ENCODE measurements at places on chromosomes 4 and X.

DNA sequence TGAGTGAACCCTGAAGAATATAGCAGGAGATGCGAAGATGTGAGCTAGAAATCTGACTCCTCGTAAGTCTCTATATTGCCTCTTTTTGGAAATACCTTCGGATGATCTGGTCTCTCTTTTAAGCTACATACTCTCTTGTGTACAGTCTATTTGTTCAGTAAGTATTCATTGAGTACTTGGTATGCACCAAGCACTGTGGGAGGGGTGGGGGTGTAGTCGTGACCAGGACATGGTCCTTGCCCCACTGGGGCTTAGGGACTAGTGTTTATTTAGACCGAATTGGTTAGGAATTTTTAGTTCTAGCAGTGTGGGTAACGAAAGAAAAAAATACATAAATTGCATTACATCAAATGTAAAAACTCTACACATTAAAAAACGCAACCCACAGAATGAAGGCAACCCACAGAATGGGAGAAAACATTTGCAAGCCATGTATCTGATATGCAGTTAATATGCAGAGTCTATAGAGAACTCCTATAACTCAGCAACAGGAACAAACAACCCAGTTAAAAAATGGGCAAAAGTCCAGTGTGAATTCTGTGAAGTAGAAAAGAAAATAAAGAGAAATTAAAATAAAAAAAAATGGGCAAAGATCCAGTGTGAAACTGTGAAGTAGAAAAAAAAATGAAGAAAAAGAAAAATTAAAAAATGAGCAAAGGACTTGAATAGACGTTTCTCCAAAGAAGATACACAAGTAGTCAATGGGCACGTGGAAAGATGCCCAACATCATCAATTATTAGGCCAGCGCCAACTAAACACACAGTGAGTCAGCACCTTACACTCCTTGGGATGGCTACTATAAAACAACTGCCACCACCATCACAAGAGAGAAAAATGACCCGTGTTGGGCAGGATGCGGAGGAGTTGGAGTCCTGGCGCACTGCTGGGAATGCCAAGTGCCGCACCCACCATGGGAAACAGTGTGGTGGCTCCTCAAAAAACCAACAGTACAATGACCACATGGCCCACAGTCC, 43.8 kb downstream of the RGS12 start:
- DNase-seq: no peak

DNA sequence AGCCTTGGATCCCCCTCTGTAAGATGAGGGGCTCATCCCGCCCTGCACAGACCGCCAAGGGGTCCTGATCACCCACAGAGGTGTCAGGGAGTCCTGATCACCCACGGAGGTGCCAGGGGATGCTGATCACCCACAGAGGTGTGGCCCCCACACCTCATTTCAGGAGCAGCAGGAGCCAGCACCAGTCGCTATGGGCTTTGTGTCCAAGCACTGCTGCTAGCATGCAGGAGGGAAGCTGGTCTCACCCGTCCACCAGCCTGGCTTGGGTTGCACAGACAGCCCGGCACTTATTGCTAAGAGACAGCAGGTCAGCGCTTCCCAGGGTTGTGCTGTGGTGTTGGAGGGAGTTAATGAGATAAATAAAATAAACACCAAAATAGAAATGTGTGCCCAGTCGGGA, 88.5 kb downstream of the ADRA2C start:
- DNase-seq: no peak

- DNase-seq: peak; percentile 11
Observed at GRCh38 chrX:69137371-69138117, 27.7 kb downstream of the PJA1 start.

GRCh38 chrX:19695884-19696283, 180.6 kb upstream of the MAP3K15 start:
- no peak for DNase-seq

DNA sequence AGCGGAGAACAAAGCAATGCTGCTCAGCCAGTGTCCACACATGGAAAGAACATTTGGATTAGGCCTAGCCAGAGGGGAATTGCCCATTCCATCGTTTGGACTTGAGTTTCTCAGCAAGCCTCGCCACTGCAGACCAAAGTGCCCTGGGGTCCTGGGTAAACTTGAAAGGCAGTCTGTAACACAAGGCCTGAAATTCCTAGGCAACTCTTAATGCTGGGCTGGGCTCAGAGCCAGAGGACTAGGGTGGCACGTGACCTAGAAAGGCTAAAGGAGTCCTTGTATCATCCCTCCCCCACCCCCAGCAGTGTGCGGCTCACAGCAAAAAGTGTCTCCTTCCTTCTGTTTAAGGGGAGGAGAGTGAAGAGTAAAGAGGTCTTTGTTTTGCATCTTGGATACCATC, 210.4 kb upstream of the ARX start:
- no peak for DNase-seq

GRCh38 chr4:178205826-178206225, 763.6 kb upstream of the AGA start:
- DNase-seq: no peak

DNA sequence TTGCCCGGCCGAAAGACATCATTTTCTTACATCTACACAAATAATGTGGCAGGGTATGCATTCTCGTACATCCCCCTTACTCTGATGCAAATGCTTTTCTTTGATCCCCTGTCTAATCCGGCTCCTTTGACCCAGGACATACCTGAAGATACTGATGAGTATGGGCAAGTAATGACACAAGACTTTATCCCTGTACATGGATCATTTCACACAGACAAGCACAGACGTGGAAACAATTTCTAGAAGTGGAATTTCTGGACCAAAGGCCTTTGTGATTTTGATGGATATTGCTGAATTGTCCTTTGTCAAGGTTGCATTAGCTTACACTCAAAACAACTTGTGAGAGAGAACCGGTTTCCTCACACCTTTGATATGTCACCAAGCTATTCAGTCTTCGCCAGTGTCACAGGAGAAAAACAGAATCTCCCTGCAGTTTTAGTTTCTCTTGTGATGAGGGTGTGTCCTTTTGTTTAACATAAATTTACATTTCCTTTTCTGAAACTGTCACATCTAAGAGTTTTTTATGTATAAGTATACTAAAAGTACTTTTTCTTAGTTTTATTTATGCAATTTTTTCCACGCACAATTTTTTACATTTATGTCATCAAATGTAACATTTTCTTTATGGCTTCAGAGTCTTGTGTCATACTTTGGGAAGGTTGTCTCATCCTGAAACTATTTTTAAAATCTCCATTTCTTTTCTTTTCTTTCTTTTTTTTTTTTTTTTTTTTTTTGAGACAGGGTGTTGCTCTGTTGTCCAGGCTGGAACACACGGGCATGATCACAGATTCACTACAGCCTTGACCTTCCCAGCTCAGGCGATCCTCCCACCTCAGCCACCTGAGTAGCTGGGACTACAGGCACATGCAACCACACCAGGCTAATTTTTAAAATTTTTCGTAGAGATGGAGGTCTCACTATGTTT, 25.2 kb downstream of the RWDD4 start:
- DNase-seq: no peak

DNA sequence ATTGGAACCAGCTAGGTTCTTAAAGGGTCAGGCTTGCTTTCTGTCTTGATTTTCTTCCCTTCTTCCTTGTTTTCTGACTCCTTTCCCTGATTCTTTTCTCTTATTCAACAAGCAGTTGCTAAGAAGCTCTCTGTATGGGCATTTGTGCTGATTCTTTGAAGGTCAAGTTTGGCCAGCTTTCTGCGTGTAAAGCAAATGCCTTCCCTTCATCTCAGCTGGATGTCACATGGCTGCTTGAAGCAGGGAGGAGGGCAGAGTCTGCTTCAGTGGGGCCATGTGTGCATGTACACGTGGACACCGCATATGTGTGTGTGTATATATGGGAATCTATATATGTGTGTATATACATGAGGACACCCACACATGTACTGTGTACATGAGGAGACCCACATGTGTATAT, 139.9 kb upstream of the ATP6AP2 start:
- no peak for DNase-seq

- DNase-seq: no peak
Observed at GRCh38 chrX:67781132-67781531, 237.3 kb downstream of the AR start.

- peak; percentile 61 for DNase-seq
Observed at GRCh38 chr4:167290678-167291077, 56.4 kb upstream of the SPOCK3 start.

DNA sequence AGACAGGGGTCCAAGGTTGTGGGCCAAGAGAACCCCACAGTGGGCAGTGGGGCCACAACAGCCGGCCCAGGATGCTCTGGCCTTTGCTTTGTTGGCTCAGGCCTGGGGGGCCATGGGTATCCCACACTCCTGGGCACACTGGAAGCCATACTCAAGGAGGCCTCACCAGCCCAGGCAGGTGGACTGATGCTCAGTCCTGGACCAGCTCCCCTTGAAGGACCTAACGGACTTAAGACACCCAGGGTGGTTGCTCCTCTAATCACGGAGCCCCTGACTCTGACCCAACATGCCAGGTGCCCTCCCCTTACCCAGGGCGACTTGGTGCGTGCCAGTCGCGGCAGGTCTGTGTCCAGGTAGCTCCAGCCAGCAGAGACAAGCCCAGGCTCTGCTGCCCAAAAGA, 50.8 kb downstream of the ZFYVE28 start:
- no peak for DNase-seq

DNA sequence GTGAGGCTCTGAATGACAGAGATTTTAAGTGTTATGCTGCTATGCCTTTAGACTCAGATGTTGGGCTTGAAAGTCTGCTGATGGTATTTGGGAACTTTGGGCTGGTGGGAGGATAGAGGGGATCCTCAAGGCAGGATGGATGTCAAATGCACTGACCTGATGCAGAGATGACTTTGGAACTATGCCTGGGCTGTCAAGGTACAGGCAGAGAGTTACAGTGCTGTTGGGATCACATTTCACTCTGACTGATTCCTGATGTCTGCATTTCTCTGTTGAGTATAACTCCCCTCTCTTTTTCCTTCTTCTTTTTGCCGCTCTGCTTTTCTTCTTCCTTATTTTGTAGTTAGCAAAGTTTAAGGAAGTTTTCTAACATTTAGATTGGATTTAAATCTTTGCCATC, 271.8 kb upstream of the ARX start:
- no peak for DNase-seq

DNA sequence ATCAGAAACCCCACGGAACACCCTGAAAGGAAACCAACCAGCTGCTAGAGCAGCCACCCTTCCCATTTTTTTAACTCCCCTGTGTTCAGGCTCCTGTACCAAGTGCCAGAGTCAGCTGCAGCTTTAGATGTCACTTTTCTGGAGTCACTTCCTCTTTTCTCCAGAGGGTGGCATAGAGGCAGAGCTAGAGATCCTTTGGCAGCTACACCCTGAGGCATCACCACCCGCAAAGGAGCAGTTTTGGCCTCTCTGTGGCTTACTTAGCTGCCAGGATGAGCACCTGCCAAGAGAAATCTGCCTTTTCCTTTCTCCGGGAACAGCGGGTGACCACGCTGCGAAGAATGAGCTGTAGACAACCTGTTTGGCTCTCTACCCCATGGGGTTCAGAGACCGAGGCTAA, 58.0 kb upstream of the CHRDL1 start:
- peak; percentile 66 for DNase-seq

- DNase-seq: no peak
Observed at GRCh38 chrX:150512461-150512901, 55.9 kb upstream of the MTM1 start.

Measured in common myeloid progenitor, CD34-positive (primary cell).